ENCODE measurements at places on chromosomes 6 and 20.
A peak's percentile ranks its signal among the peaks of the same experiment; 100 is the strongest.

- no peak for DNase-seq
Measured at GRCh38 chr20:59005523-59006166, 1.4 kb downstream of the CTSZ start.

DNA sequence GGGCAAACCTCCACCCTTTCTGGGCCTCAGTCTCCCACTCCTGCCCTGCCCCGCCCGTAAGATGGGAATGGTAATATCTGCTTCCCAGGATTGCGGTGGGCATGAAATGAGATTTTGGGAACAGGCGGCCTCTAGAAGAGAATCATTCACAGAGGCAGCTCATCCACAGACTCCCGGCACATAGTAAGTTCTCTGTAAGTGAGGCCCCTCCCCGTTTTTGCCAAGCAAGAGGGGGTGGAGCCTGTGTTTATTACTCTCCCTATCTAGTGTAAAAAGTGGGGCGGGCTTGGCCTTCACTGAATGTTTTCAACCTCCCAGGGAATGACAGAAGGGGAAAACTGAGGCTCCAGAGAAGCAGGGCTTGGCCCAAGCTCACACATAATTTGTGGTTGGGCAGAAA, 20.0 kb downstream of the SUN5 start:
- no peak for DNase-seq

DNA sequence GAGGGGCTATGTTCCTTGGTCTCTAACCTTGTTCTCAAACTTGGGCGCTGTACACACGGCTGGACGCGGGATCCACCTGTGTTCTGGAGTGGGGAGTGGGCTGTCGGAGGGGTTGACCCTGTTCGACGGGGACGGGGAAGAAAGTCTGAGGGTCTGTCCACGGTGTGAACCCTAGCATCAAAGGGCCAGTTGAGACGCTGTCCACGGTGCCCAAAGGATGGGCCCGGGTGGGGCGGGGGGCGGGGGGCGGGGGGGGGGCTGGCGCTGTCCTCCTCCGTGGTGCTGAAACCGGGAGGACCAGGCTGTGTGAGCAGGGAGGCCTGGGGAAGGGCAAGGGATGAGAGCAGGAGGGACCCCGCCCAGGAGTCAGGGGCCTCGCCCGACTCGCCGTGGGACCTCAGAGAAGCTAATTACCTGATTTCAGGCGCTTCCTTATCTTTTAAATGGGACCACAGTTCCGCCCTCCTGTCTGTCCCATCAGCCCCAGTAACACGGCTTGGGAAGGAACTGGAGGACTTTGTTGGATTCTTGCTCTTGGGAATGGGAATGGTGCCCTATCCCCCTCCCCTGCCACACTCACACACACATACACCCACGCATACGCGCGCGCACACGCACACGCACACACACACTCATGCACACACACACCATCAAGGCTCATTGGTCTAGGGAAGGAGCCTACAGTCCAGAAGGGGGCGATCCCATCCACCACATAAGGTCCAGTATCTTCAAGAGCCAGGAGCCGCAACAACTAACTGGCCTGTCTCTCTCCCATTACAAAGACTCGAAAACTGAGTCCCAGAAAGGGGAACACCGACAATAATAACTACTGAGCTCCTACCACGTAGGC, 1.0 kb upstream of the VSTM2L start:
- DNase-seq = peak; percentile 69

- DNase-seq = no peak
Measured at GRCh38 chr6:12081771-12082170, 69.7 kb downstream of the HIVEP1 start.

GRCh38 chr6:137661601-137662000, 167.4 kb upstream of the OLIG3 start:
- peak; percentile 33 for DNase-seq

GRCh38 chr6:166747644-166748595, 120.9 kb upstream of the RPS6KA2 start:
- DNase-seq = no peak

GRCh38 chr6:119894811-119895210, 545.2 kb upstream of the MAN1A1 start:
- no peak for DNase-seq

DNA sequence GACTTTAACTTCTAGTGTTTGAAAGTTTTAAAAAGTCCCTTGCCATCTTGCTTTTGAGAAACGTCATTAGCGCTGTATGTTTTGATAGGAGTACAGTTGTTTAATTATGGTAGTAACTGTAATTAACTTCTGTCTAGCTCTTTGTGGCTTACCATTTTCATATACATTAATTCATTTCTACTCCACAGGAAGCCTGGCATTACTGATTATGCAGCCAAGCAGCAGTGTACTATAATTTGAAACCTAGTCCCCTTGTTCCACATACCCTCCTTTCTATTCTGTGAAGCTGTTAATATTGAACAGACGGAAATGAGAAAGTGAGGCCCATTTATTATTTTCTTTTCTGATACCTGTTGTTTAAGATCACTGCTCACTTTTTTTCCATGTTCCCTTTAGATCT, 235.4 kb downstream of the CDKAL1 start:
- DNase-seq = no peak

DNA sequence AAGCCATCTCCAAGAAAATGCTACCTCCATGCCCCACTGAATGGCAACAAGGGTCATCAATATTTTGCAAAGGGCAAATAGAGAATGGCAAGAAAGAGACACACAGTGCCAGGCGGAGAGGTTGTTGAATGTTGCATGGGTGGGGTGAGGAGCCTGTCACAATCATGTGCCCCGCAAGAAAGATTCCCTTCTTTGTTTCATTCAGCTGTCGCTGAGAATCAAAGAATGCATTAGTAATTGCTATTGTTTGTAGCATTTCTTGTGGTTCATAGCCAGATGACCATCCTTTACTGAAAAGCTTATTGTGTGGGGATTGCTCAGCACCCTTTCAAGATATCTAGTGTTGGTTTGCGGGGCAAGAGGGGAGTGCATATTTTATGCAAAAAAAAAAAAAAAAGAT, 166.5 kb upstream of the QKI start:
- no peak for DNase-seq

DNA sequence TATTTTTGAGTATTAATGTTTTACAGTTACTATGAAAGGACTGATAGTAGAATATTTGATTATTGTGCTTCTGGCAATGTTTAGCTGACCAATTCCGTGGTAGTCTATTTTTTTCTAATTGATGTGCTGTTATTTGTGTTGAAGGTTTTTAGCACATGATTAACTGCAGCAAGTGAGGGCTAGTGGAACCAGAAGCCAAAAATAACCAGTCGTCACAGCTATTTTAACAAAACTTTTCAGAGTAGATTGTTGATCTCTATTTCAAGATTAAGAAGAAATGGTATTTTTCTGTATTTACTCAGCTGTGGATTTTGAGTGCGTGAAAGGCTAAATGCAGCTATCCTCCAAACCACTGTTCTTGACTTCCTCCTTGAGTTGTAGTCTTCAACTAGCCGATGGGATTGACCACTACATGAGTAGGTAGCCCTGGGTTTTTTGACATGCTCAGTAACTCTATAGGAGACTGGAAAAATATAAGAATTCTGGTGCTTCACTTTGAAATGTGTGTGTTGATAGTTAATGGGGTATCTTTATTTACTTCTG, 258.0 kb downstream of the ZFAND3 start:
- DNase-seq = no peak

GRCh38 chr20:23654000-23654399, 16.2 kb upstream of the CST3 start:
- DNase-seq = no peak

- DNase-seq = no peak
Measured at GRCh38 chr6:167108278-167108677, 14.6 kb upstream of the CCR6 start.

DNA sequence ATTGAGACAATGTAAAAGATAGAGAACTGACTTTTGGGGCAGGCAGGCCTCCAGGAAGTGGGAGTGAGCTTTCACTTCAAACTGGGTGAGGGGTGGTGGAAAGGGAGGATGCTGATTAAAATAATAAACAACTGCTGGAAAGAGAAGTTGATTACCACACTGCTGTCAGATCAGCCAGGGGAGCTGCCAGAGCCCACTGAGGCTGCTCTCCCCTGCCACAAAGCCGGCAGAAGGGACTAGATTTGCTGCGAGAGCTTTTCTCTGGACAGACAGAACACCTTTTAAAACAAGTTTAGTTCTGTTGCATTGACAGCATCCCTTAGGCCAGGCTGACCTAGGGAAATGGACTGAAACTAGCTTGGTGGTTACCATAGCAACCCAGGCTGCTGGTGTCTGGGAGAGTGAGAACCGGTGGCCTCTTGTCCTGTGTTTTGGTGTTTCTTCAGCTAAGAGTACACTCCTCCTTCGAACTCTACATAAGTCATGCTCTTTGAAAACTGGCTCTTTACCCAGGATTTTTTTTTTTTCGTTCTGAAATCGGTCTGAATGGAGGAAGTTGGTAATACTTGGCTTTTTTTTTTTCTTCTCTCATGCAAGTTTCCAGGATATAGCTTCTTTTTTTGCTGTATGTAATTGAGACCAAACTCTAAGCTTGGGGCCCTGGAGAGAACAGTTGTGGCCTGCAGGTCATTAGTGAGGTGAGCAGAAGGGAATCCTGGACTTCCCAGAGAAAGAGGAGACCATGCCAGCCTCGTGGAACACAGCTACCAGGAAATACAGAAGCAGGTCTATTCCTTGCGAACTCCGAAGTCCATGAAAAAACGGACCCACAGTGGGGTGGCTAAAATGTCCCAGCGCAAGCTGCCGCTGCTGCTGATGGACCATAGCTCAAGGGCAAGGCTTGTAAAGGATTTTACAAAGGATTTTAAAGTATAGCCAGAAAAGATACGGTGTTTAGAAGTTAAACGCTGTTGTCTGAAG, 374.4 kb downstream of the UTRN start:
- peak; percentile 42 for DNase-seq

DNA sequence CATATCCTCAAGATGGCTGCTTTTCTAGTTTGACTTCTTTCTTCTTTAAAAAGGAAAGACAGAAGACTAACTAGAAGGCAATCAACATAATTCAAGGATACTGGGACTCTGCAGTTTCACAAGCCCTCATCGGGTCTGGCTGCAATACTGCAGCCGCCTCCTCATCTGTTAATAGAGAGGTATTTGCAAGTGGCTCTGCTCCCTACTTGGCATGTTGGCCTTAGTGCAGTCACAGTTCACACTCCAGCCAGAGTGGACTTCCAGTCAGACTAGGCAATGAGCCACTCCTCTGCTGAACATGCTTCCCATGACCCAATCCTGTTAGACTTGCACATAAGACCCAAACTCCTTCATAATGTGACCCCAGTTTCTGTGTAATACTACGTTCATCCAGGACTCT, 141.9 kb upstream of the ENPP5 start:
- DNase-seq = peak; percentile 24

- no peak for DNase-seq
Measured at GRCh38 chr20:18511571-18511970, 3.8 kb downstream of the SEC23B start.

- DNase-seq = no peak
Measured at GRCh38 chr6:26033941-26034354, 53.3 kb upstream of the HFE start.

- DNase-seq = no peak
Measured at GRCh38 chr6:157937916-157938315, 43.7 kb upstream of the SYNJ2 start.

- DNase-seq = no peak
Measured at GRCh38 chr6:89180971-89181370, 35.1 kb downstream of the PM20D2 start.

DNA sequence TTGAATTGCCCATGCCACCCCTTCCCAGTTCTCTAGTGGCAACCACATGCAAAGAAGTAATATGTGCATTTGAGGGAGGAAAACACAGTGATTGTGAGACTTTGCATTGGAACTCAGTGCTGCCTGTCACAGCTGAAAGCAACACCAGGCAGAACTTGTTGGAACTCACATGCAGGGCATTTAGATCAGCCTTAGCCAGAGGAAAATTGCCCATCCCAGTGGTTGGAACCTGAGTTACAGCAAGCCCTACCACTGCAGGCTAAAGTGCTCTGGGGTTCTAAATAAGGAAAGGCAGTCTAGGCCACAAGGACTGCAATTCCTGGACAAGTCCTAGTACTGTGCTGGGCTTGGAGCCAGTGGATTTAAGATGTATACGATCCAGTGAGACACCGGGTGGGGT, 245.3 kb upstream of the UFL1 start:
- no peak for DNase-seq

- no peak for DNase-seq
Measured at GRCh38 chr6:19028201-19028600, 641.1 kb downstream of the RNF144B start.

- DNase-seq = no peak
Measured at GRCh38 chr6:93194480-93194879, 224.9 kb downstream of the EPHA7 start.

- no peak for DNase-seq
Measured at GRCh38 chr6:5478380-5478779, 217.1 kb downstream of the FARS2 start.

- DNase-seq = no peak
Measured at GRCh38 chr6:5302220-5302946, 41.1 kb downstream of the FARS2 start.

DNA sequence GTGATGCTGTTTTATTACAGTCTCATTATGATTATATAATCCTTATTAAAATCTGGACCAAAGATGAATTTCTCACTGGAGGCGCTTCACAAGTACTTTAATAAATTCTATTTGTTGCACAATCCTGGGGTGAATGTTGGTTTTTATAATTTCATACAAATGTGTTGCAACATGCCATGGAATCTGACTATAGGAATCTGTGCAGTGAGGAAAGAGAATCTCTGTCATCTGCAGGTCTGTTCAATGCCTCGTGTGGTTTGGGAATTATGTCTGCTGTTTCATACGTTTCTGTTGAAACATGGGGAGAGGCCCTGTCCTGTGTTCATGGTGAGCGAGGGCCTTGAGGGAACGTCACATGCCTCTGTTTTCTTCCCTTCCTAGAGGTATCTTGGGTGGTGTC, 277.3 kb downstream of the CDH4 start:
- peak; percentile 55 for DNase-seq
